Natural killer cell (primary cell): ENCODE measurements at places on chromosomes 5 and 9.

GRCh38 chr9:90830977-90831376 is 29.4 kb downstream of the SYK start:
- DNase-seq: no peak

GRCh38 chr5:159891371-159891770 is 24.9 kb upstream of the ADRA1B start:
- DNase-seq: no peak

- DNase-seq: no peak
Measured at GRCh38 chr9:91127653-91128052, 234.1 kb downstream of the AUH start.

GRCh38 chr9:93591301-93592007 is 15.1 kb downstream of the PHF2 start:
- DNase-seq: no peak

DNA sequence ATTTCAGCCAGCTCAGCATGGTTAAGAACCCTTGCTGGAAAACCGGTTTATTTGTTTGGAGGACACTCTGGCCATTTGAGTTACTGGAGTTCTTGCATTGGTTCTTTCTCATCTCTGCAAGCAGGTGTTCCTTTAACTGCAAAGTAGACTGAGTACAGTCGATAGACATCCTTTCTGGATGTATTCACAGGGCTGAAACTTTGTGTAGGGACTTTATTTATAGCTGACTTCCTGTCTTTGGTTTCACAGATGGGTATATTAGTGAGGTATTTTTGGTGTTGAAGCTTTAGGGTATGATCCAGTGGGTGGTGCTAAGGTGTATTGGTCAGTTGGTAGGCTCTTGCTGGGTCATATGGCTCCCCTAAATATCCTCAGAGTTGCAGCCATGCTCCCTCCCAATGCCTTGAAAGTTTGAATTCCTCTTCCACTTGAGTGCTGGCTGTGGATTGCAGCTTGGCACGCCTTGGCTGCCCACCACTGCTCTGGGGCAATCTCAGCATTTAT is 666.0 kb upstream of the COX7C start:
- DNase-seq: no peak

GRCh38 chr9:81118416-81118815 is 570.9 kb downstream of the TLE1 start:
- no peak for DNase-seq

GRCh38 chr5:124748687-124749594 is 2.5 kb upstream of the ZNF608 start:
- peak; percentile 33 for DNase-seq

DNA sequence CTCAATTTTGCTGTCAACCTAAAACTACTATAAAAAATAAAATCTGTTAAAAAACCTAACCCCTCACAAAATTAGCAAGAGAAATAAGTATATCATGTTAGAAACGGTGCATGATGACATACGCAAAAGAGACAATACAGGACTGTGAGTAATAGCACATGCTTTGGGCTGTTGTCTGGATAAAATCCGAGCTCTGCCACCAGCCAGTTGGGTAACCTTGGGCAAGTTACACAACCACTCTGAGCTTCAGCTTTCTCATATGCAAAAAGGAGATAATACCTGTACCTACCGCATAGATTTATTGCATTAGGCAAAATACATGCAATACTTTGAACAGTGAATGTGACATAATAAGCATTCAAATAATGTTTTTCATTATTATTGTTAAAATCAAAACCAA is 481.7 kb downstream of the TLE1 start:
- DNase-seq: no peak

- peak; percentile 40 for DNase-seq
Measured at GRCh38 chr9:136242918-136243525, 2.6 kb downstream of the QSOX2 start.

GRCh38 chr5:8062521-8062920 is 193.6 kb downstream of the MTRR start:
- DNase-seq: no peak

DNA sequence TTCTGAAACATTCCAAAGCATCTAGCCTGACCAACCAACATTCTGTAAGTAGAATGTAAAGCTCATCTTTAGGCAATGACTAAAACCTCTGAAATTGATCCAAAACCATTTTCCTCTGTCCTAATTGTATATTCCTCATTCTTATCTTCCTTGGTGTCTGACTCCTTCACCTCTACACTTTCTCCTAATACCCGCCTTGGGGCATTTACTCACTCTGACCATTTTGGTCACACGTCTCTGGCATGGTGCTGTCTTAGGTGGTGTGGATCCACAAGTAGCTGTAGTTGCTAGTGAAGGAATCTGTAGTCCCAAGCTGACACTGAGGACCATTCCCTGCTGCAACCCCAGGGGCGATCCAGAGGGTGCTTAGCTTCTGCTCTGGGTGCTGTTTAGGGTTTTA is 40.8 kb upstream of the LMNB1 start:
- no peak for DNase-seq

- no peak for DNase-seq
Measured at GRCh38 chr5:118984602-118985001, 3.7 kb downstream of the DTWD2 start.

- DNase-seq: no peak
Measured at GRCh38 chr5:128913551-128913950, 51.7 kb upstream of the SLC27A6 start.

DNA sequence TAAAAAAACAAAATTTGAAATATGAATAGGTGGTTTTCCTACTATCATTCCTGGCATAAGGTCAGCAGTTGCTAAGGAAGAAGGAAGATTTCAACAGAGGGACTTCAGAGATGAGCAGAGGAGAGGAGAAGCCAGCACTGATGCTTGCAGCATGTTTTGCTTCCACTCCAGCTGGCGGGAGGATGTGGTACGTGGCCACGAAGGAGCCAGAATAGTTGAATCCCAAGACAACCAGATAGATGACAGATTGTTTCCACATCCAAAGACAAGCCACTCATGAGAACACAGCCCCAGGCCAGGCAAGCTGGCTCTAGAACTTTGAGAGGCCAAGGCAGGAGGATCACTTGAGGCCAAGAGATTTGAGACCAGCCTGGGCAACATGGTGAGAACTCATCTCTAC is 15.1 kb downstream of the TIMD4 start:
- no peak for DNase-seq

GRCh38 chr5:66307647-66308241 is 163.6 kb downstream of the SREK1 start:
- no peak for DNase-seq

- DNase-seq: no peak
Measured at GRCh38 chr5:108649106-108649505, 98.6 kb upstream of the FER start.

GRCh38 chr5:130243641-130244040 is 339.4 kb downstream of the CHSY3 start:
- no peak for DNase-seq

- no peak for DNase-seq
Measured at GRCh38 chr5:31717561-31717960, 78.6 kb downstream of the PDZD2 start.

GRCh38 chr5:170747357-170747756 is 36.2 kb upstream of the GABRP start:
- DNase-seq: no peak

GRCh38 chr9:78309066-78309465 is 12.1 kb downstream of the PSAT1 start:
- DNase-seq: no peak

DNA sequence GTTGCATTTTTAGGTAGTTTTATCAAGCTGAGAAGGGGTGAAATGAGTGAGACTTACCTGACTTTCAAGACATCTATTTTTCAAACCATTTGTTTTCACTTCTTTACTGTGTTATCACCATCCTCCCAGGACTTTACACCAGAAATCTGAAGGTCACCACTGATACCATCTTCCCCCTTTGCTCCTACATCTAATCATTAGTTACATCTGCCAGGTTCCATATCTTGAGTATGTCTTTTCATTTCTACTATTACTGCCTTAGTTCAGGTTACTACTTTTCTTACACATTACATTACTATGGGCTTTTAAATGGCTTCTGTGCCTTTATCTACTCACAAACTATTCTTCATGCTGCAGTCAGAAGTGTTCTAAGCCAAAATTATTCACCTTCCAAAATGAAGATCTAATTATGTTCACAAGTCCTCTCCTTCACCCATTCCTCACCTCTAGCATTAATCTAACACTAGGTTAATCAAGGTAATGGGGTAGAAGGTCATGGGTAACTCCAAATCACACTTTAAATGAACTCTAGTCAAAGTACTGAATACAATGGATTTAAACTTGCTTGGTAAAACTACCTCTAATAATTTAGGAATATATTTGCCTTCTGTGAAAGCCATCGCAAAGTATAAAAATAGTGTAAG is 2.1 kb upstream of the HSDL2 start:
- DNase-seq: no peak

GRCh38 chr9:73349476-73349875 is 197.8 kb downstream of the ANXA1 start:
- no peak for DNase-seq

- no peak for DNase-seq
Measured at GRCh38 chr5:136516637-136517036, 151.3 kb upstream of the TRPC7 start.

DNA sequence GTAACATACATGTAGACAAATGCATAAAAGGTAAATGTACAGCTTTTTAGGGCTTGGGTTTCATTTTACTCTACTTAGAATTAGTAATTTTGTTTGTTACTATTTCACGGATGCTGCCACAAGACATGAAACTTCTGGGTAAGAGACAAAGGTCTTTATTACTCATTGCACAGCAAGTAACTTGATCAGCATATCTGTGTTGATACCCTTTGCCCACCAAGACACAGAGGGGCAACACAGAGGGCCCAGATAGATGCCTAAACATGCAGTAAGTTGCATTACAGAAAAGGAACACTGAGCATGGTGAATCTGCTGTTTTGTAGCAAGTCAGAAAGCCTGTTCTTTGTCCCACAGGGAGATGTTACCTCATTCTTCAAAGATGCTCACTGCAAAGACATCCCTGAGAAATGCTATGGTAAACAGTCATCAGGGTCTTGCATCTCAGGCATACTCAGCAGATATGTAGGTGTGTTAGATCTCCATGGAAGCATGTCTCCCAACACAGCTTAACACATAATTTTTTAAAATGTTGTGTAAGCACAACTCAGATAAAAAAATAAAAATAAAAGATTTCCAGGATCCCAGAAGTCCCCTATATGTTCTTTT is 10.3 kb downstream of the ITGA2 start:
- no peak for DNase-seq

GRCh38 chr5:109550077-109550476 is 139.7 kb upstream of the MAN2A1 start:
- no peak for DNase-seq

GRCh38 chr9:115883467-115884329 is 269.9 kb upstream of the PAPPA start:
- DNase-seq: no peak

DNA sequence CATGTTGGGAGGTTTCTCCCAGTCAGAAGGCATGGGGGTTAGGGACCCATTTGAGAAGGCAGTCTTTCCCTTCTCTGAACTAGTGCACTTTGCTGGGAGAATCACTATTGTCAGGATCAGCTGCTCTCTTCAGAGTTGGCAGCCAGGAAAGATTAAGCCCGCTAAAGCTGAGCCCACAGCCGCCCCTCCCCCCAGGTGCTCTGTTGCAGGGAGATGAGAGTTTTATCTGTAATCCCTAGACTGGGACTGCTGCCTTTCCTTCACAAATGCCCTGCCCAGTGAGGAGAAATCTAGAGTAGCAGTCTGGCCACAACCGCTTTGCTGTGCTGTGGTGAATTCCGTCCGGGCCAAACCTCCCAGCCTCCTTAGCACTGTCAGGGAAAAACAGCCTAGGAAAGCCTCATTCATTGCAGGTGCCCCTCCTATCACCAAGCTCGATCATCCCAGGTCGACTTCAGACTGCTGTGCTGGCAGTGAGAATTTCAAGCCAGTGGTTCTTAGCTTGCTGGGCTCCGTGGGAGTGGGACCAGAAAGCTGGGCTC is 69.8 kb downstream of the CNTLN start:
- no peak for DNase-seq

- no peak for DNase-seq
Measured at GRCh38 chr9:108400297-108400696, 455.5 kb downstream of the ACTL7B start.

DNA sequence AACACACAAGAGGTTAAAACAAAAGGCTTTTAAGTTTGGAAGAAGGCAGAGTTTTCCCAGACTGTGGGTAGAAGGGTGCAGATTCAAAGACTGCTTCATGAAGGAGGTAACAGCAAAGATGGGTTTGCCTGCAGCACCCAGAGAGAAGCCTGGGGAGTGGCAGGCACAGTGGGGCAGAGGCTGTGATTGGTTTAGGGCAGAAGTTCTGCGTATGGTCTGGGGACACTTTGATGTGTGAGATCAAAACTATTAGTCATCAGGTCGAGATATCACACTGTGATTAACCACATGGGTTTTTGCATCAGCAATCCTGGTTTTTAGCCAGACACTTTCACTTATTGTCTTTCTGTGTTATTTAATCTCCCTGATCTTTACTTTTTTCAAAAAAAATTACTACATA is 188.8 kb upstream of the GLRA1 start:
- peak; percentile 69 for DNase-seq

DNA sequence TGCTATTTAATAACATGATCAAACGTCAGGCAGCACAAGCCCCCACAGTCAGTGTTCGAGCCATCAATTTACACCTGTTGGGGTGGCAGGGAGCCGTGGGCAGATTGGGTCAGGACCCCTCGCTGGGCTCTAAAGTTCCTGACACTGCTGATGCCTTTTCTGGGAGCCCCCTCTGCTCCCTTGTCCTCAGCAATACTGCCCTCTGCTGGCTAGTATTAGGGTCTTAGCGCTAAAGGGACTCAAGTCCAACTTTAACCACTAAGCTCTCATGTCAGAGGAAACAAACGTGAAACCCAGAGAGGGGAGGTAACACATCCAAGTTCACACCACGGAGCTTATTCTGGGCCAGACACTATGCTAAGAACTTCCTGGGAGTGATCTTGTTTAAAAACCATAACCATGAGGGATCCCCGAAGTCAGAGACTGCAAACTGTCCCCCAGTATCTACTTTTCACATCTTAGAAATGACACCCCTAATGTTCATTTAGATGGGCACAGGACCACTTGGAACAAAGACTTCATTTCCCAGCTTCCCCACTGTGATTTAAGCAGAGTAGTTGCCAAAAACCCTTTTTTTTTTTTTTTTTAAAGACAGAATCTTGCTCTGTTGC is 20.4 kb downstream of the ANKS6 start:
- DNase-seq: no peak

GRCh38 chr5:126801992-126802294 is 25.0 kb downstream of the LMNB1 start:
- no peak for DNase-seq

GRCh38 chr9:34334337-34334824 is 5.0 kb downstream of the NUDT2 start:
- no peak for DNase-seq
